GM03348 (cell line): ENCODE measurements at places on chromosomes 7 and 10.

- no peak for DNase-seq
Observed at GRCh38 chr7:120951826-120952225, 1.2 kb downstream of the ING3 start.

DNA sequence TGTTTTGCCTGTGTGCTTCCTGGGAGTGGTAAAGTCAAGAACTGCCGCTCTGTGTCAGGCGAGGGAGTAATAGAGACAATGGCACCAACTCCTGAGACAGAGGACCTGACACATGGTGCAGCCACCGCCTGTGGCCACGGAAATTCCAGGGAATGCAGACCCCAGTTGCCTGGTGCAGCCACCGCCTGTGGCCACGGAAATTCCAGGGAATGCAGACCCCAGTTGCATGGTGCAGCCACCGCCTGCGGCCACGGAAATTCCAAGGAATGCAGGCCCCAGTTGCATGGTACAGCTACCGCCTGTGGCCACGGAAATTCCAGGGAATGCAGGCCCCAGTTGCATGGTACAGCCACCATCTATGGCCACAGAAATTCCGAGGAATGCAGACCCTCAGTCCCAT, 8.7 kb downstream of the DIP2C start:
- no peak for DNase-seq

DNA sequence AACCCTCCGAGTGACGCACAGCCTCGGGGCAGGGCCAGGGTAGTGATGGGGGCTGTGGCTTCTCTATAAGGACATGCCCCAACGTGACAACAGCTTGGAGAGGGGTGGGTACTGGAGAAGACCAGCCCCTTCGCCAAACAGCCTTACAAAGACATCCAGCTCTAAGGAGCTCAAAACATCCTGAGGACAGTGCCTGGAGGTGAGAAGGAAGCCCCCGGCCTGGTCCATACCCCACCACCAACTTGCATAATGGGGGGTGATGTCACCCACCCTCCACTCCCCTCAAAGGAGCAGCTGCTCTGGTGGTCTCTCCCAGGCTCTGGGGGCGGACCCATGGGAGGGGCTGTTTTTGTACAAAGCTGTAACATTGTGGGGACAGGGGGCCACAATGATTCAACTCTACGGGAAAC, 15.1 kb downstream of the PRSS2 start:
- DNase-seq, result no peak

- no peak for DNase-seq
Observed at GRCh38 chr10:131742500-131742951, 158.3 kb upstream of the PPP2R2D start.

- DNase-seq, result no peak
Observed at GRCh38 chr10:75941223-75941801, 509.9 kb downstream of the LRMDA start.

- no peak for DNase-seq
Observed at GRCh38 chr7:23335621-23336020, 36.5 kb downstream of the MALSU1 start.

DNA sequence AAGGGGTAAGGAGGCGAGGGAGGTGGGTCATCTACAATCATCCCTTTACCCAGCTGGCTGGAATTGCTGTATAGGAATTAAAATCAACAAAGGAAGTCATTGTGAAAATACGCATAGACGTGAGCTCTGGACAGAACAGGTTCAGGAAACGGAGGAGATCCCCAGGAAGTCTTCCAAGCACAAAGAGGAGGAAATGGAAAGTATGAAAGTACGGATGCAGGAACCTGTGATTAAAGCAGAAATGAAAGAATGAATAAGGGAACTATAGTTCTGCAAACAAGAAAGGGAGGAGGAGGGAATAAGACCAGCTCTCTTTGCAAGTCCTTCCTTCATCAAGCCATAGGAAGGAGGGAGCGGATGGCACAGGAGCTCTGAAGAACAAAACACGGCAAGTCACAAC, 61.8 kb downstream of the PYROXD2 start:
- DNase-seq, result no peak

- DNase-seq, result no peak
Observed at GRCh38 chr10:2920637-2921036, 146.7 kb upstream of the PFKP start.

- DNase-seq, result no peak
Observed at GRCh38 chr7:134453518-134453917, 5.4 kb downstream of the AKR1B1 start.

GRCh38 chr10:958856-959255, 27.4 kb upstream of the LARP4B start:
- no peak for DNase-seq

DNA sequence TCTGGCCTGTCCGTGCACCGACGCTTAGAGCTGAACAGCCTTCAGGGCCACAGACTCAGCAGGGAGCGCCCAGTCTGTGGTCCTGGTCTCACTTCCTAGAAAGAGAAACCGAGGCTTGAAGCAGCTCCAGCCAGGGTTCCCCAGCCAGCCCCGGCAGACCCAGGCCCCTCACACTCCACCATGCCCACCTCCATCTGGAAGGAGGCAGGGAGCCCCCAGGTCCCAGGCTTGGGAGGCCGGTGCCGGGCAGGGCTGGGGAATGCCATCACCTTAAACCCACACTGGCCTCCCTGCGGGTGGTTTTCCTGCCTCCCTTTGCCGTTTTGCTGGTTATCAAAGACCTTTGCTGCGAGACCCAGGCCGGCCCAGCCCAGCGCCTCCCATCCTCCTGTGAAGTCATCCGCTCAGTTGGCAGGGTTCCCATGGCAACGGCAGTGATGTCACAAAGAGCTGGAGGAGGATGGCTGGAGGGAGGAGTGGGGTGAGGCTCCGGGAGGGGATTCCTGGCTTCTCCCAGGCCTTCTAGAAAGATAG, 24.0 kb downstream of the ELFN1 start:
- DNase-seq, result no peak

- DNase-seq, result no peak
Observed at GRCh38 chr10:14014423-14014822, 316.3 kb downstream of the FRMD4A start.

GRCh38 chr10:122499012-122499411, 37.7 kb downstream of the HTRA1 start:
- no peak for DNase-seq

DNA sequence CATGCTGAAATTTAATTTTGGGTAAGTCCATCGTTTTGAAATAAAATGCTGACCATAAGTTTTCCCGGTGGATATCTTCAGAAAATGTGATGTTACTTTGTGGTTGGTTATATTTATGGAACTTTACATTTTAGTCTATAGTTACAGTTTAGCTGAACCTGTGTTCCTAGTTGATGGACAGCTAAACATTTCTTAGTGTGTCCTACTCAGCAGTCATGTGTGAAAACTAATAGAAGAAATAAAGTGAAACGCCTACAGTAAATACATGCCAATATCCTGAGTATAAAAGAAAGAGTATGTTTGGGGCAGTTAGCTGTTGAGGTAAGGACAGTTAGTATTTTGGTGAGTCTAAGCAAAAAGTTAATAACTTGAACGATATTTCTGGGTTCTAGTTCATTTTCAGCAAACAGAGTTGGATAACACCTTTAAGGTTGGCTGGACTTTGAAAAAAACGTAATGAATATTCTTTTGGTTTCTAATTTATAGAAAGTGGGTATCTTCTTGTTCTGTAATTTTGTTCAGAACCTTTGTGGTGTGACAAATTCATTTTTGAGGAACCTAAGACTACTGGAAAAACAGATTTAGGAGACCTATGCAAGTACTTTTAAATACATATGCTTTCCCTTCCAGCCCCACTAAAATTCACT, 28.7 kb downstream of the LCOR start:
- DNase-seq, result no peak

DNA sequence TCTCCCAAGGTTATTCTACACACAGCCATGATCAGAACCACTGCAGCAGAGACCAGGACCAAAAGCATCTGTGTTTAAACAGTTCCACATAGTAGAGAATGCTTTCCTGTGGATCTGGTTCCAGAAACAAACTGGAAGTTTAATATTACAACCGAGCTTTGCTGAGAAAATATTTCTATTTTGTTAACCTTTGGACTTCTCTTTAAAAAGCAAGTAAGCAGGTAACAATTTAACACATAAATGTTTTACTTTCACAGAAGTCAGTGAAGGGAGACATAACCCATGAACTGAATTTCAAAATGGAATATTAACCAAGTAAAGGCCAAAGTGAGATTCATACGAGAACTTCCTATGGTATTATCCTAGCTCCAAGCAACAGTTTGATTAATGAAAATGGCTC, 98.6 kb upstream of the PHYHIPL start:
- no peak for DNase-seq

GRCh38 chr10:132477398-132478340, 59.9 kb upstream of the INPP5A start:
- no peak for DNase-seq

GRCh38 chr10:104925232-104925851, 284.3 kb downstream of the SORCS3 start:
- DNase-seq, result peak; percentile 39

DNA sequence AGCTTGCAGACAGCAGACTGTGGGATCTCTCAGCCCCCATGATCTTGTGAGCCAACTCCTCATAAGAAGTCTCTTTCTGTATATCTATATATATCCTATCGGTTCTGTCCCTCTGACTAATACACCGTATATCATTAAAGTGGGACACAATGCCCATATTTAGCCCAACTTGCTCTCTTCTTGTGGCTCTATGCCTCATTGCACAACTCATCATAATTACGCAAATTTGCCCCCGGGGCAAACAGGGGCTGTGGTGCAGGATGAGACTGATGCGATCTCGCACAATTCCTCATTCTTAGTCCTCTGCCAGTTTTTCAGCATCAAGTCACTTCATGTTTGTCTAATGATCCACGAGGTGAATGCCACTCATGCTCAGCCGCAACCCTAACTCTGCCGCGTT, 183.2 kb downstream of the PRPF18 start:
- no peak for DNase-seq

DNA sequence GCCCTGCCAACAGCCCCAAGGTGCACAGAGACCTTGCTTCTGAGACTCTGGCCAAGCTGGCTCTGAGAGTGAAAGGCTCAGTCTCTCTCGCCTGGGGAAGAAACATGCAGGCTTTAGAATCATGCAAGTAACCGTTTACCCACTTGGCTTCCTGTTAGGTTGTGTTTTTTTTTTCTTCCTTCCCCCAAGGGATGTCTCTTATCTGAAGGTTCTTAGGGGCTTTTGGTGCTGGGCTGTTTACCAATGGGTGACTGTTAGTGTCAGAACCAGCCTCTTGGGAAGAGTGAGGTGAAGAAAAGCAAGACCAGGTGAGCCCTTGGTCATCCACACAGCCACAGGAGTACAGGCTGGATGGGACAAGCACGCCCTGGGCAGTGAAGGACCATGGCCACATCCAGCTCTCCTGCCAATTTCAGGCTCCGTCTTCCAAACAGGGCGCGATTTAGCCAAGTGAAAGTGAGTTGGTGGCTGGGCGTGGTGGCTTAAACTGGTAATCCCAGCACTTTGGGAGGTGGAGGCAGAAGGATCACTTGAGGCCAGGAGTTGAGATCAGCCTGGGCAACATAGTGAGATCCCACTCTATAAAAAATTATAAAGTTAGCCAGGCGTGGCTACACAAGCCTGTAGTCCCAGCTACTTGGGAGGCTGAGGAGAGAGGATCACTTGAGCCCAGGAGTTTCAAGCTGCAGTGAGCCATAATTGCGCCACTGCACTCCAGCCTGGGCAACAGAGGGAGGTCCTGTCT, 76.3 kb upstream of the CUX1 start:
- DNase-seq, result no peak

- peak; percentile 21 for DNase-seq
Observed at GRCh38 chr7:4479367-4480039, 202.6 kb upstream of the FOXK1 start.

DNA sequence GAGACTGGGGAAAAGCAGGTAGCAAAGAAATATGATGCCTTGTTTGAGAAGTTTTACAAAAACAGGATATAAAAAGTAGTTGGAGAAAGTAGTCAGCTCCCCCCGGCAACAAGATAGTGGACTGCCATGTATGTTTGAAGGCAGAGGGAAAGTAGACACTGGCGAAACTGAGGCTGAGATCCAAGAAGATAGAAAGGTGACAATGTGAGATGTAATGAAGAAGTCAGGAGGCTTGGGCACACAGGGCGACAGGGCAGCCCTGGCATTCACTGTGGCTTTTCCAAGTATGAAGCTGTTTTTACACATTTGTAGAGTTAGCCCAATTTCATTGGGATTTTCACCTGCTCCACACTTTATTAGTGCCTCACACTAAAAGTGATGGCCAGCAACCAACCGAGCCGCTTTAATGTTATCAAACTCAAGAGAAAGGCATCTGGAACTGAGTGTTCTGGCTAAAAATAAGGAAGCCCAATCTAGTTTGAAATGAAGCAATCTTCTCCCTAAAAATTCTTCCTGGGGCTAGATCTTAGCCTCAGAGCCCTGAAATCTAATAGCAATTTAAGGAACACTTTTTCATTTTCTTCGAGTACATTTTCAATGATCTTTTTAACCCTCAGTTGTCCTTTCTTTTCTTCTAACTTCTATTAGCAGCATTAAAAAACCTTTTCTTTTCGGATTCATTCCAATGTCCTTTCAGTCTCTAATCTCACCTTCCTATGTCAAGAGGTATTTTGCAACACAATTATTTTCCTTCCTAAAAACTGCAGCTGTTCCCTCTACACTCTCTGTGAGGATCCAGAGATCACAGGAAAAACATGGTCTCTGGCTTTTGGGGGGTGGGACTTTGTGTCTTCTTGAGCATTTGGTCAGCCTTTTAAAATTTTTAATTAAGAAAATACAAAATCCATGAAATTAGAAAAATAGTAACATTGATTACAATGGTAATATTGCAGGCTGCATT, 108.0 kb downstream of the RNLS start:
- no peak for DNase-seq

DNA sequence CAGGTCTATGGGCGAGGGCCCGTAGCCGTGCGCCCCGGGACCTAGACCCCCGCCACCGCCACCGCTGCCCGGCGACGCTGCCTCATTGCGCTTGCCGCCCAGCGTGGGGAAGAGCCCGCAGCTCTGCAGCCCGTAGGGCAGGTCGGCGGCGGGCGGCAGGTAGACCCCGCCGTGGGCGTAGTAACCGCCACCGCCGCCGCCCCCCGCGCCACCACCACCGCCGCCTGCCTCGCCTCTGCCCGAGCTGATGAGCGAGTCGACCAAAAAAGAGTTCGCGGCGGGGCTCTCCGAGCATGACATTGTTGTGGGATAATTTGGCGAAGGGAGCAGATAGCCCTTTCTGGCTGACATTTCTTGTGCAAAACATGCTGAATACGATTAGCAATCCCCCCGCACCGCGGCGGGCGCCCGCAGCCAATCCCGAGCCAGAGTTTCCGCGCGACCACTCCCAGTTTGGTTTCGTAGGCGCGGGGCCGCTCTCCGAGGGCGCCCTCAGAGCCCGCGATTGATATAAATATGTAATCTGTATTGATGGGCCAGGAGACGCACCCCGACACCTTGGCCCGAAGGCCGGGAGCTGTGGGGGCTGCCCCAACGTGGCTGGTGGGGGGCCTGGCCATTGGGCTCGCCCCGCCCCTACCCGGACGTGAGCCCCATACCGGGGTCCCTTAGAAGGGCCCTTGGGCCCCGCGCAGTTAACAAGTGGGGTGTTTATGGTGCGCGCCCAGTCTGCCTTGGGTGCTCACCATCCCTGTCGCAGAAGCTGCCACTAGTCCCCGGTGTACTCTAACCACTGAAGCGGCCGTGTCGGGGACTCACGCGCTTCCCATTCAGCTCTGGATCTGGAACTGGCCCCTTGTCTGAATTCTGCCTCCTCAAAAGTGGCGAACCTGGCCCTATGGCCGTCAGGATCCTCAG, at the start of gene HOXA10:
TSS of gene HOXA10 (minus strand) at position 365 of the 918 bp plus-strand sequence. CDS start at position 351, 14 bp downstream.
- peak; percentile 89 for DNase-seq
